Stimulated activated CD8-positive, alpha-beta memory T cell treated with anti-CD3 and anti-CD28 coated beads, Interleukin-4, amount 100 ng/mL, for 48 hours (primary cell): ENCODE measurements at places on chromosomes 2 and 18.

GRCh38 chr2:164810843-164811242, 30.8 kb downstream of the COBLL1 start:
- no peak for DNase-seq

DNA sequence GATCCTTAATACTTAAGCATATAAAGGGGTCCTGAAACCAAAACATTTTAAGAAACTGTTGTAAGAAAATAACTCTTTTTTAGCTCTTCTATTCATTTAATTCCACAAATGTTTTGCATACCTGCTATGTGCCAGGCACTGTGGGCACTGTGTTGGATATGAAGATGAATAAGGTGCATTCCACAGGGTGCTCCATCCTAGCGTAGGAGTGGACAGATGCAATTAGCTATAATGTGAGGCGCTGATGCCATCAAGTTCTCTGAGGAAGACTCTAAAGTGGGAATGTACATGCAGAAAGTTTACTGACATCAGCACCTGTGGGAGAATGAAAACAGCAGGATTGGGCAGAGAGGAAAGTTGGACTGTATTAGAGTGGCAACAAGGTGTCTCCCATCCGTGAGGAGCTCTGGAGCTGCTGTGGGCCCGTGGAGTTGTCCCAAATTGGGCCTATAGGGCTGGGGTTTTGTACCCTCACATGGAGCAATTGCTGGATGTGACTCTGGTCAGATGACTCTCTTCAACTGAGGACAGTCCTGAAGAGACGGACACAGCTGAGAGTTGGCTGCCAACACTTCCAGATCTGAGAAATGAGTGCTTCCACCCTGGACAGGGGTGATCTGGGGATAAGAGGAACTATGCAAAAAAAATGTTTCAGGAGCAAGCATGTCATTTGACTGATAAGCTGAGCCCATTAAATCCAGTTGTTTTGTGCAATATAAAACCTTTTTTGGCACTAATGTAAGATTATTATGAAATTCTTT, 22.3 kb downstream of the CD8A start:
- DNase-seq: no peak

GRCh38 chr2:37600735-37601134, 70.7 kb downstream of the CDC42EP3 start:
- no peak for DNase-seq

DNA sequence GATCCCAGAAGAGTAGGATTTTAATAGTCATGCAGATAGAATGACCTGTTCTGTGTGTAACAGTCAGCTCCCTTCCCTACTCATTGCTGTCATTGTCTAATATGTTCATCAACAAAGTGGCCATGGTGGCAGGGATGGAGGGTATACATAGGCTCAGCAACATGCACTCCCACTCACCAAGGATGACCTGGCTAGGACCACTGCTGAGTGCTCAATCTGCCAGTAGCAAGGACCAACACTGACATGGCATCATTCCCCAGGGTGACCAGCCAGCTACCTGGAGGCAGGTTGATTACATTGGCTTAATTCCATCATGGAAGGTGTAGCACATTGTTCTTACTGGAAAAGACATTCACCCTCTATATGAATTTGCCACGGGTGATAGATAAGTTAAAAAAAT, 401.7 kb upstream of the CELF4 start:
- no peak for DNase-seq

GRCh38 chr2:239866778-239867177, 158.4 kb downstream of the NDUFA10 start:
- DNase-seq: no peak

DNA sequence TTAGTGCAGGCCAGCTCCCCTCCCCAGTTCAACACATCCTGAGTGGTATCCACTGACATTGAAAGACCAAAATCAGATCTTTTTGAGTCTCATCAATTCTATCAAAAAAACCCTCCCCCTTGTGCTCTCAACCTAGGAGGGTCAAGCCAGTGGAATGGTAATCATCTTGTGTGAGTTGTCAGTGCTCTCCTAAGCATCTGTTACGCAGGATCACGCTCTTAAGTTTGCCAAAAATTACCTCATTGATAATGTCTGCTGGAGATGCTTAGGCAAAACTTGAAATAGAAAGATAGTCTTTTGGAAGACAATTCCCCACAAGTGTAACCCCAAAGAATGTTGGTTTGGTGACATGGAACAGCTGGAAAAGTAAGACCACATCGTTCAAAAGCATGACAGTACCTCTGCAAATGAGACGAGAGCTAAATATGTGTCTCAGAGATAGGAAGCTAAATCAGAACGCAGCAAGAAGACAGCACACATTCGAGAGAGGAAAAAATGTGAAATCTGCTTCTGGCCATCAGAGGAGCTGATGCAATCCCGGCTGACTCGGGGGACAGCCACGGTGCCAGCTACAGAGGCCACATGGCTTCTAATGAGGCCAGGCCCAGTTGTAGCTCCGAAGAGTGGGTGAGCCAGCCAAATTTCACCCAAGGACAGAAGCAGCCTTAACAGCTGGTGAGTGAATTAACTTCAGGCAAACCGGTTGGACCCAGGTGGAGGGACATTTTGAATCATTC, 753.9 kb downstream of the RNF144A start:
- no peak for DNase-seq

DNA sequence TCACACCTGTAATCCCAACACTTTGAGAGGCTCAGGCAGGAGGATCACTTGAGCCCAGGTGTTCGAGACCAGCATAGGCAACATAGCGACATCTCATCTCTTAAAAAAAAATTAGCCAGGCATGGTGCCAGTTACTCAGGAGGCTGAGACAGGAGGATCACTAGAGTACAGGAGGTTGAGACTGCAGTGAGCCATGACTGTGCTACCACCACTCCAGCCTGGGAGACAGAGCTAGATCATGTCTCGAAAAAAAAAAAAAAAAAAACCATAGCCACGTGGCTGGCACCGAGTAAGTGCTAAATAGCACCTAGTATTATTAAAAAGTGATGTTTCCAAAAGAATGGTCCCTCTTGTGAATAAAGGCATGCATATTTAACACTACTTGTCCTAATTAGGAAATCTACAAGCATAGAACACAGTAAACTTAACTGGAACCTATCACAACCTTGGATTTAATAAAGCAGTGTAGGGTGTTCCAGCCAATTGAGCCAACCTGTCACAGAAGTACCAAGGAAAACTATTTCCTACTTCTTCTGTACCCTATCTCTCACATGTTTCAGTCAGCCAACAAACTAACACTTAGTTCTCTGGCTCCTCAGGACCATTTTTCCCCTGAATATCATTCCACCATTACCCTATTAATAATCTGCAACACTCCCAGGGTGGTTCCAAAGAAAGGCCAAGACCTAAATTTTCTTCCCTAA, 8.8 kb downstream of the RAB1A start:
- DNase-seq: no peak

DNA sequence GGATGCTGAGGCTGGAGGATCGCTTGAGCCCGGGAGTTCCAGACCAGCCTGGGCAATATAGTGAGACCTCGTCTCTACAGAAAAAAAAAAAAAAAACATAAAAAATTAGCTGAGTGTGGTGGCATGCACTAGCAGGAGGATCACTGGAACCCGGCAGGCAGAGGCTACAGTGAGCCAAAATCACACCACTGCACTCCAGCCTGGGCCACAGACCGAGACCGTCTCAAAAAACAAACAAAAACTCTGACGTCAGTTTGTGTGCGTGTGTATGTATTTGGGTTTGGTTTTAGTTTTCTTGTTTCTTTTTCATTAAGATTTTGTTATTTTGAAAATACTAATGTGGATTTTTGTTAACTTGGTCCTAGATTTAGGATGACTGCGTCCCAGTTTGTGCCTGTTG, 19.0 kb downstream of the CEP68 start:
- DNase-seq: no peak

DNA sequence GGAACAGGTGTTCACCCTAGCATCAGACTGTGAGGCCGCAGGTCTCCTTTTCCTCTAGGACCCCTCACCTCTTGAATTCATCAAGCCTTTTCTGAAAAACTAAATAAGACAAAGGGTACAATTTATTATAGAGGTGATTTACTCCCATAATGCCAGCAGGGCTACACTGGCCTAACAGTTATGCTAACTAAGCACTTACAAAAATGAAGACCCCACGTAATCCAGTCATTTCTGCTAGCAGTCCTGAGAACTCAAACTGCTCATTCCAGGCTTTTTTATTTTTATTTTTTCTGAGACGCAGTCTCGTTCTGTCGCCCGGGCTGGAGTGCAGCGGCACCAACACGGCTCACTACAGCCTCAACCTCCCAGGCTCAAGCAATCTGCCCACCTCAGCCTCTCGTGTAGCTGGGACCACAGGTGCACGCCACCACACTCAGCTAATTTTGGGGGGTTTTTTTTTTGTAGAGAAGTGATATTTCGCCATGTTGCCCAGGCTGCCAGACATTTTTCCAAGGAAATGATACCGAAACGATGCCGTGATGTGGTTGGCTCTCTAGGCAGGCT, 14.2 kb downstream of the CAPG start:
- DNase-seq: no peak

GRCh38 chr2:189933041-189933440, 129.5 kb downstream of the MSTN start:
- DNase-seq: no peak

DNA sequence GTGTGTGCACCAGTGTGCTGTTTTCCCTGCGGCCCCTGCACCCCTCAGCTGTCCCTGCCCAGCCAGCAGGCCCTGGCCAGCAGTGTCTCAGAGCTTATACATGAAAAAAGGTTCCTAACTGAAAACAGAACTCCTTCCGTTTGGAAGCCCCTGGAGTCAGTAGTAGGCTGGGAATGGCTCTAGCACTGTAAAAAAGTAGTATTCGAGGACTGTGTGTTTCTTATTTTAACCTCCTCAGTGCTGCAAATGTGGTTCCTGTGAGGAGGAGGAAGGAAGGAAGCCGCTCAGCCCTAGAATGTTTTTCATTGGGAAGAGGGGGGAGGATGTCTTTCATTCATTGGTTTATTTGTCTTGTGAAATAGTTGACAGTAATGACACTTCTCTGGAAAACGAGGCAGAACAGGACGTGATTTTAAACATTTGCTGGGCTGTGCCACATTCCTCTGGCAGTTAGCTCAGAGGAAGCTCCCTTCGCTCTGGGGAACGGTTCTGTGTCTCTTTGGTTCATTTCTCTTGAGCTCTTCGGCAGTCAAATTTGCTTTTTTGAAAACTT, 103.5 kb downstream of the SPTBN1 start:
- DNase-seq: no peak

DNA sequence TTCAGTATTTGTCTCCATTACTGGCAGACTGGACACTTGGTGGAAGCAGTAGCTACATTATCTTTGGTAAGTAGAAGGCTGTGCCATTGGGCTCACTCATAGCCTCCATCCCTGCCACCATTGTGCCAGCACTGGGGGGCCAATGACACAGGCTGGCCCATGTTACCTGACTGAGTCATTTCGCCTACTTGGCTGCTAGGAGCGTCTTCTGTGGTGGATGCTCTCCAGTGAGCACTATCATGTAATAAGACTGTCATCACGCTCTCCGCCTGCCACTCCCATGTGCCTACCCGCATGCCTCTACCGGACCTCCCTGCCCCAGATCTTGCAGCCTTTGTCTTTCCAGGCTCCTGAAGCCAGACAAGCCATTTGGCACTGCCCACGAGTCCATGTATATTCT, 56.2 kb downstream of the LONRF2 start:
- DNase-seq: no peak

GRCh38 chr2:27441958-27442919, at the start of gene KRTCAP3:
Gene KRTCAP3 (plus strand): TSS chr2:27442381. CDS start chr2:27442413, 32 bp downstream.
- peak; percentile 36 for DNase-seq

GRCh38 chr2:143513081-143513480, 383.9 kb downstream of the ARHGAP15 start:
- no peak for DNase-seq

- no peak for DNase-seq
These were observed 155.5 kb downstream of the LDLRAD4 start for GRCh38 chr18:13374096-13374467.

DNA sequence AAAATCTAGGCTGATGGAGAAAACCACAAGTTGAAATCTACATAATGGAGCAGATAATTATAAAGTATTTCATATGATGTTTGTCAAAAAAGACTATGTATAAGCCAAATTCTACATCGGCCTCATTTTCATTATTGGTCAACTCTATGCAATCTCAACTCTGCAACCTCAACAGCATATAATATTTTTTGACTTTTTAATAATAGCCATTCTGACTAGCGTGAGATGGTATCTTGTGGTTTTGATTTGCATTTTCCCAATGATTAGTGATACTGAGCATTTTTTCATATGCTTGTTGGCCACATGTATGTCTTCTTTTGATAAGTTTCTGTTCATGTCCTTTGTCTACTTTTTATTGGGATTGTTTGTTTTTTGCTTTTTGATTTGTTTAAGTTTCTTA, 496.1 kb upstream of the SLC39A10 start:
- DNase-seq: no peak

- no peak for DNase-seq
These were observed 355.5 kb downstream of the RAD51AP2 start for GRCh38 chr2:17162713-17163112.

DNA sequence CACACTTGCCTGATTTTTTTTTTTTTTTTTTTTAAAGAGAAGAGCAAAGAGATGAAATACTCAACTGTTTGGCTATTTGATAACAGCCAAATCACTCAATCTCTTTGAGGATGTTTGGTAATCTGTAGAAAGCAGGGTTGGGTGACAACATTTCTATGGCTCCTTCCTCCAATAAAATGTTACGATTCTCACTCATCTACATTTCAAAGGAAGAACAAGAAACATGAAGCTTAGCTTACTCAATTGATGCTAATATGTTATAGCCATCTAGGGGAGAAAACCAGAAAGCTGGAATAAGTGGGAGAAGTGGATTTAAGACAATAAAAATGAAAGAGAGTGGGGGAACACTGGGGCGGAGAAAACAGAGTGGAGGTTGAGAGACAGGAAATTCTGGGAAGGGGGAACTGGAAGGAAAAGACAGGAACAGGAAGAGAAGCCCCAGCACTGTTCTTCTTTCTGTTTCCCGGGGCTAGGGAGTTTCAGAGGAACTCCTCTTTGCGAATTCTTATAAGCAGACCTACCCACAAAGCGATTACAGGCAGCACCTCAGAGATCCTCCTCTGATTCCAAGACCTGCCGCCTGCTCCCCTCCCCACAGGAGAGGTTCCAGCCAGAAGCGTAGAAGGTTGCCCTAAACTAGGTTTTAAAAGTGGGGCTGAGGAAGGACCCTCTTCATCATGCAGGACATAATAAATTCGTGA, 13.3 kb downstream of the ST3GAL5 start:
- DNase-seq: no peak

DNA sequence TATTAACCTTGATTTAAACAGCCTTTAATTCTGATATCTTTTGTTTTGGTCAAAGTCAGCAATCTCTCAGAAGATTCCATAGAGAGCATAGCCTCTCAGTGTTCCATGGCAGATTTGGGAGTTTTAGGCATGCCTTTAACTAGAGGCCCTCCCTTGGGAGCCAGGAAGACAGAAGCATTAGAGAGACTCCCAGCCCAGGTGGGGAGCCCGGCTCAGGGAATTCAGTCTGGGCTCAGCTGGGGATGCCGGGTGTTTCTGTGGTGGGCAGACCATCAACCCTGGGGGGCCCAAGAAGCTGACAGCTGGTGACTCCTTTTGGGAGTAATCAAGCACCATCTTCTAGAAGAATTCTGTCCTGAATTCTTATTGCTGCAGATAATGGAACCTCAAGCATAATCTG, 99.7 kb upstream of the CELF4 start:
- DNase-seq: no peak
